ENCODE measurements at places on chromosomes 5 and 9. TPM values are rescaled to one million over a fixed set of nuclear protein-coding genes. Genes with fewer than 3 reads are reported as not detected.

The PNPLA7 gene
- 1.9 TPM for total RNA-seq

The PTGS1 gene
- total RNA-seq = 14.6 TPM

The KLHL3 gene
- 13.6 TPM for total RNA-seq

The SLC28A3 gene
- not detected for total RNA-seq

The PCDH1 gene
- 136 TPM for total RNA-seq

The SPATA31C1 gene
- not detected for total RNA-seq

All from endothelial cell of umbilical vein (primary cell).